ENCODE measurements at places on chromosomes 4 and X. TPM values are rescaled to one million over a fixed set of nuclear protein-coding genes. Genes with fewer than 3 reads are reported as not detected.

Gene HAND2
- total RNA-seq, result 13.7 TPM

Gene STK32B
- 21.3 TPM for total RNA-seq

Gene IL1RAPL1
- total RNA-seq, result 0.29 TPM

Gene POU3F4
- not detected for total RNA-seq

Gene ASMT
- not detected for total RNA-seq

Gene TMEM150C
- total RNA-seq, result 3.1 TPM

Gene GLRA3
- total RNA-seq, result not detected

Gene IL9R
- total RNA-seq, result not detected

Gene CDS1
- 0.07 TPM for total RNA-seq

Gene NIPAL1
- total RNA-seq, result 0.80 TPM

Gene L1CAM
- total RNA-seq, result 0.27 TPM

Gene ETNPPL
- 0.27 TPM for total RNA-seq

Gene CNKSR2
- total RNA-seq, result not detected

Gene EGFL6
- not detected for total RNA-seq

Gene EREG
- not detected for total RNA-seq

Gene MAGEC1
- not detected for total RNA-seq

Gene AREG
- not detected for total RNA-seq

Gene FGF5
- total RNA-seq, result 0.86 TPM

Gene ATG4A
- total RNA-seq, result 67.3 TPM

Gene FDCSP
- not detected for total RNA-seq

Gene HERC3
- 23.1 TPM for total RNA-seq

Gene FOXR2
- not detected for total RNA-seq

Gene CA5B
- 5.5 TPM for total RNA-seq

Gene XAGE2
- total RNA-seq, result not detected

Gene PROM1
- 0.13 TPM for total RNA-seq

Gene FRG1
- total RNA-seq, result 38.8 TPM

Gene MAGIX
- total RNA-seq, result 0.40 TPM

Gene GAGE12H
- total RNA-seq, result not detected

Gene IBSP
- not detected for total RNA-seq

Gene MND1
- 5.2 TPM for total RNA-seq

Gene CYTL1
- 113 TPM for total RNA-seq

Gene SHISA3
- total RNA-seq, result 24.2 TPM

Gene AVPR2
- total RNA-seq, result not detected

Gene IL2
- not detected for total RNA-seq

Gene LINC00632
- total RNA-seq, result 2.8 TPM

Gene EXOC1L
- not detected for total RNA-seq

Gene ARX
- not detected for total RNA-seq

Gene GPR173
- total RNA-seq, result 3.2 TPM

Gene CTAG2
- total RNA-seq, result not detected

Gene PPP4R3C
- not detected for total RNA-seq

Gene NEUROG2
- not detected for total RNA-seq

Gene ANKRD50
- 128 TPM for total RNA-seq

Gene CLNK
- total RNA-seq, result not detected

Gene F8A2
- total RNA-seq, result not detected

Gene MEPE
- not detected for total RNA-seq

Gene SASH3
- total RNA-seq, result not detected

Gene CITED1
- not detected for total RNA-seq

Gene TRIM2
- total RNA-seq, result 14.8 TPM

Gene ZMAT1
- 4.0 TPM for total RNA-seq

Gene PIM2
- 7.4 TPM for total RNA-seq

Gene MXRA5
- under 0.01 TPM for total RNA-seq

Gene STPG2
- total RNA-seq, result 0.13 TPM

Gene STATH
- total RNA-seq, result not detected

Gene VEGFC
- total RNA-seq, result 24.6 TPM

Gene PABPC1L2A
- total RNA-seq, result not detected

Gene CENPVL2
- total RNA-seq, result not detected

Data from thoracic aorta endothelial cell (primary cell).